ENCODE measurements at places on chromosomes 5 and 9.

DNA sequence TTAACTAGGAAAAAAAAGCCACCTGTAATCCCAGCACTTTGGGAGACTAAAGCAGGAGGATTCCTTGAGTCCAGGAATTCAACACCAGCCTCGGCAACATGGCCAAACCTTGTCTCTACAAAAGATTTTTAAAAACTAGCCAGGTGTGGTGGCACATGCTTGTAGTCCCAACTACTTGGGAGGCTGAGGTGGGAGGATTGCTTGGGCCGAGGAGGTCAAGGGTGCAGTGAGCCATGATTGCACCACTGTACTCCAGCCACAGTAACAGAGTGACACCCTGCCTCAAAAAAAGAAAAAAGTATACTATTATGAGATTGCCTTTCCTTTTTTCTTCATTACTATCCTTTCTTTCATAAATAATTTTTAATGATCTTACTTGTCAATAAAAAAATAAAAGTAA, 45.8 kb downstream of the CPEB4 start:
- no peak for DNase-seq

DNA sequence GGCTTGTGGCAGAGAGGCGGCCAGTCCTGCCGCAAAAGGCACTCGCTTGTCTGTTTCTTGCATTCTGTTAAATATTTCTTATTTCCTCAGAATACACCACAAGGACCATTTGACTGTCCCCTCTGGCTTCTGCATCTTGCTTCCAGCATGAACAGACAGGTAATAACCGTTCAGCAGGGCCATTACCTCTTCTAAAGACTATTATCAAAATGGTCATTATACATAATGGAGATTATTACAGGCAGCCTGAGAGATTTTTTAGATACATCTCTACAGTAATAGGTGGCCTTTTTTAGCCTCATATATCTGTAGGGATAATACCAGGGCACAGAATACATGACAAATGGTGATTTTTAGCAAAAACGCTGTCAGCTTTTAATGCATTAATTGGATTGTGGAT, 382.0 kb downstream of the PSAT1 start:
- no peak for DNase-seq

GRCh38 chr5:106827061-106827460, 843.7 kb downstream of the EFNA5 start:
- no peak for DNase-seq

GRCh38 chr9:20623021-20623747, 885 bp upstream of the MLLT3 start:
- peak; percentile 35 for DNase-seq

GRCh38 chr5:129554134-129554904, 94.2 kb downstream of the ADAMTS19 start:
- DNase-seq: no peak

- no peak for DNase-seq
Measured at GRCh38 chr5:31086839-31087415, 106.6 kb upstream of the CDH6 start.

- DNase-seq: no peak
Measured at GRCh38 chr9:137497921-137498719, 39.0 kb upstream of the NSMF start.

DNA sequence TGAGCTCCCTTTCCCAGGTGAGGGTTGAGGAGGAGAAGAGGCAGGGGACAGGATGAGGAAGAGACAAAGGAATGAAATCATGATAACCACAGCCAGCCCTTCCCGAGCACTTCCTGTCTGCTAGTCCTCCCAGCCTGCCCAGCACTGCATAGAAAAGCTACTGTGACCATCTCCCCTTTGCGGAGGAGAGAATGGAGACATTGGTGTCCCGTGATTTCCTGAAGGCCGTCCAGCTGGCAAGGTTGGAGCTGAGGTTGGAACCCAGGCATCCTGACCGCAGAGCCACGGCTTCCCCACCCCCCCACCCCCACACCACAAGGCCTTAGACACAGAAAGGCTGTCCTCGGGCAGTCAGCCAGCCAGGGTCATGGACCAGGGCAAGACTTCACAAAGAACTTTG, 131.1 kb upstream of the ICE1 start:
- no peak for DNase-seq

GRCh38 chr5:33772380-33772897, 119.4 kb downstream of the ADAMTS12 start:
- no peak for DNase-seq

- no peak for DNase-seq
Measured at GRCh38 chr5:158812408-158812807, 287.3 kb downstream of the EBF1 start.

GRCh38 chr5:1522601-1523479, 920 bp downstream of the LPCAT1 start:
- peak; percentile 51 for DNase-seq

GRCh38 chr5:27103486-27103885, 65.1 kb upstream of the CDH9 start:
- DNase-seq: no peak

GRCh38 chr5:138449501-138450239, 10.8 kb downstream of the REEP2 start:
- peak; percentile 84 for DNase-seq

DNA sequence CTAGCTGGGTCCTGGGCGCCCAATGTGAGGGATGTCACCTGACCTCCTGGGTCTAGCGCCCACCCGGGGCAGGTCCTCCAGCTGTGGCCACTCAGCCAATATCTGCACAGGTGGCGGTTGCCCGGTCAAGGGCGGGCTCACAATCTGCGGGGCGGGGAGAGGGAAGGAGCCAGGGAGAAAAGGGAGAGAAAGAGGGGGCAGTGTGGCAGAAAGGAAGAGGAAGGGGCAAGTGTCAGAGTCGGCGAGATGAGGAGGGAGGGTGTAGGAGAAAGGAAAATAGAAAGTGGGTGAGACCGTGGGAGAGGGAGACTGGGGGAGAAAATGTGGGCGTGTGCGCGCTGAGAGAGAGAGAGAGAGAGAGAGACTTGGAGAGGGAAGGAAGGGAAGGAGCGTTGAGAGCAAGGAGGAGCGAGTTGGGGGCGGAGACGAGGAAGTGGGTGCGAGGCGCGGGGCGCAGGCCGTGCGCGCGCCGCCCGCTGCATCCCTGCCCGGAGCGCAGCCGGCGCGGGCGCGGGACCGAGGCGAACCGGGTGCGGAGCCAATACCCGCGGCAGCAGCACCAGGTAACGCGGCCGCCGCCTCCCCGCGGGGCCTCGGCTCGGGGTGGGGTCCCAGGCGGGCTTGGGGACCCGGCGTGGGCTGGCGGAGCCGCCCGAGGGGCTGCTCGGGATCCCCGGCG, at the start of gene HRH2:
TSS of gene HRH2 (plus strand) at position 479 of the 679 bp plus-strand sequence. CDS start 25,163 bp downstream, outside the sequence.
- DNase-seq: peak; percentile 80

GRCh38 chr9:72931437-72931836, 21.4 kb downstream of the ALDH1A1 start:
- no peak for DNase-seq

- no peak for DNase-seq
Measured at GRCh38 chr5:107219993-107220392, 450.7 kb downstream of the EFNA5 start.

DNA sequence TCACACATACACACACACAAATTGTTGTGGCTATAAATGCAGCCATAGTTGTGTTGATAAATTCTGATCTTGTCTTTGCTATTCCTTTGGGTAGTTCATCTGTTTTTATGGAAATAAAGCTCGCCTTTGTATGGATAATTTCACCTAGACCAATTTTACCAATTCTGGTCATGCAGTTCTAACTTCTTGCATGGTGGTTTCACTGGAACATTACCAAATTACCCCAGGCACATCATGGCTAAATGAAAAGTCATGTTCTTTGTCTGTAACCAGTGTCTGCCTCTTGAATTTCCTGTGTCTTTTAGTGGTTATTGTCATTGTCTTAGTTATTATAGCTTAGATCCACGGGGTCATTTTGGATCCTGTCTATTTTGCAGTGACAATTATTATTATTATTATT, 50.3 kb upstream of the TMC1 start:
- no peak for DNase-seq

DNA sequence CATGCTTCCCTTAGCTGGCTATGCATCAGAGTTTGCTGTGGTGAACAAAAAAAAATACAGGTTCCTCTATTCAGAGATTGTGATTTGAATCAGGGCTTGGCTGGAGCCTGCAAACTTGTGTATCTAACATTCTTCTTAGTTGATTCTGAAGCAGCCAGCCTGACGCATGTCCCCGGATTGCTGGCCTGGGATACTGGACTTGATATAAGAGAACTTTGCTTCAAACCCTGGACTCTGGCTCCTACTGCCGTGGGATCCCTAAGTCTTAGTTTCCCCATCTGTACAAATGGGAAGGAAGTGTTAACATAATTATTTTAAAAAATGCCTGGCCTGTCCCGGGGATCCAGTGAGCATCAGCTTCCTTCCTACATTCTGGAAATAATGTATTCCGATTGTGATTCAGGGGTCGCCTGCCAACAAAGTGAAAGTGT, 292.8 kb downstream of the ARHGEF28 start:
- DNase-seq: no peak

DNA sequence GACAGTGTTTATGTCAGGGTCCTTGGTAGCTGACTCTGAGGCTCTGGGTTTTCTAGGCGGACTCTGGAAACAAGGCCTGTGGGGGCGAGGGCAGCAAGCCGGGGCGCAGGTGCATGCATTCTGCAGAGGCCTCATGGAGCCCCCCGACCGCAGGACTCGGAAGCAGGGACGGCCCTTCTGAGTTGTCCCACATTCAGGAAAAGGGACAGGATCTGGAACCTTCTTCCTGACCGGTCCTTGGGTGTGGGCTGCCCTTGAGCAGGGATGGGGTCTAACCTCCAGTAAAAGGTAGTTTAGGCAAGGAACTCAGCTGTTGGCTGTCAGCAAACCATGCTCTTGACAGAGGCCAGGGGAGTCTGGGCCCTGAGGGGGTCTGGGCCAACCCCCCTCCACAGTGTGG, 7.4 kb upstream of the COL5A1 start:
- no peak for DNase-seq

GRCh38 chr9:92760070-92760469, 4.6 kb downstream of the BICD2 start:
- no peak for DNase-seq

DNA sequence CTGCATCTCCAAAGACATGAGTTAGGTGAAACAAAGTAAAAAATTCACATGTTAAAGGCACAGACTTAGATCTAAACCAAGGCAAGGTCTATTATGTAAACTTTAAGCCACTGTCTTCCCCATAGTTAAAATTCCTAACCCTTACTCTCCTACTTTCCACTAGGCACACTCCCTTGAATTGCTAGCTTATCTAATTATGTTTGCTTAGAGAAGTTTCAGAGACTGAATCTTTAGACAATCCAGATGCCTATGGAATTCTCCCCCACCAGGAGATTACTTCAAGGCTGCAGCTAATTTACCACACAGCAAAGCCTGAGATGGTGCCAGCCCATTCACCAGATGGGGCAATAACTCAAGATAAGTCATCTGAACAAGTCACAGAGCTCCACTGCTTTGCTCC, 803.1 kb upstream of the COX7C start:
- no peak for DNase-seq

DNA sequence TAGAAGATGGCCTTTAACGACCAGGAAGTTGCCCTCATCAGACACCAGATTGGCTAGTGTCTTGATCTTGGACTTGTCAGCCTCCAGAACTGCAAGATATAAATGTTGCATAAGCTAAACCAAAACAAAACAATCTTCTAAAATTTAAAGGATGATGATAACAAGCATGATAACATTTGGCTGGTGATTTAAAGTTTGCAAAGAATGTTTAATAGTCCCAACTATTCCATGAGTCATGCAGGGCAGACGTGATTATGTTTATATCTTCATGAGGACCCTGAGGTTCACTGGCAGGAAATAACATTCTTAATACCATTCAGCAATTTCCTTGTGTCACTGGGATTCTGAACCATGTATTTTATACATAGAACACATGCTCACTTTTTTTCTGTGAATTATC, 319.8 kb downstream of the HCN1 start:
- no peak for DNase-seq

- DNase-seq: no peak
Measured at GRCh38 chr5:76007904-76008303, 75.3 kb upstream of the SV2C start.

DNA sequence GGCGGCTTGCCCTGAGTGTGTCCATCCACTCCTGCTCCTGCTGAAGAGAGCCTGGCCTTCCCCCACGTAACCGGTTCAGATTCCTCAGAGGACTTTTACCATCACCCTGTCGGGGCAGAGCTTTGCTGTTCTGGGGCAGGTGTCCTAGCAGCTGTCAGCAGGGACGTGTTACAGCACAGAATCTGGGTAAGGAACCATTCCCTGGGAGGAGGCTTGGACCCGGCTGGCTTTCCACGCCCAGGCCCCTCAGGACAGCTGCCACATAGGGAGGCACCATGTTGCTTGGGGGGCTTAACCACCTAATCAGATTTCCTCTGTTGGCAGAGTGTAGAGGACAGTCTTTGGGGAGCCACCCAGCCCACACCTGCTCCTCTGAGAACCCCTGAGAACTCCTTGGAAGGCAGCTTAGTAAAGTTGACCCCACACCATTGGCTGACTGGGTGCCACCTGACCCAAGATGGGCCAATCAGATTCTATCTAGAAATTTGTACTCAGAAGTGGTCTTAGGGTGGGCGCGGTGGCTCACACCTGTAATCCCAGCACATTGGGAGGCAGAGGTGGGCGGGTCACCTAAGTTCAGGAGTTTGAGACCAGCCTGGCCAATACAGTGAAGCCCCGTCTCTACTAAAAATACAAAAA, 23.3 kb upstream of the EEIG1 start:
- no peak for DNase-seq

DNA sequence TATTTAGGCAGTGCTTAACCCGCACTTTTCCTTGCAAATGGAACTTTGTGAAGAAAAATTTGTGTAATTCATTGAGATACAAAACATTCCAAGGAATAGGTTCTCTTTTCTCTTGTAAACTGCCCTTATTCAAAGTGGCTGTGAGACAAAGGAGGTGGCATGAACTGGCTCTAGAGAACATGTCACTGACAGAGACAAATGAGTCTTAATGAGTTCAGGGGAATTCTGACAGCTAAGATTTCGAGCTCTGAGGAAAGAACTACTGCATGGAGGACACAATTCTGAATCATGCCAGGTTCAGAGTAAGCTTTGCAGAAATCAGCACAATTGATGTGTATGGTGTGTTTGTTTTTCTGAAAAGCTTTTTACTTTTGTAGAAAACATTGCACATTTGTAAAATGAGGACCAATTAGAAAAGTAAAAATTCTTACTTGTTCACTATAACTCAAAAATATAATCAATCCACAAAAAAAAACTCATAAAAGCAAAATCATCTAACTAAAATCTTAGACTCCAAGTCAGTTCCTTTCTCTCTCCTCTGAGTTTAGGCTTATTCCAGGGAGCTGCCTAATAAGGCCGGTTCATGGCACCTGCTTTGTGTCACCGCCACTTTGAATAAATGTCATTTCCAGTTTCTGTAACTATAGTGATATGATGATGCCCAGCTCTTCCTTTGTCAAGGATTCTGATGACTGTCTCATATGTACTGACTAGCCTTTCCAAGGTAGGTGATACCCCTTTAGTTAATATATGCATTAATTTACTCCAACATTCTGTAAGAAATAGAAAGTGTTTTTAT, 163.2 kb downstream of the HCN1 start:
- no peak for DNase-seq

DNA sequence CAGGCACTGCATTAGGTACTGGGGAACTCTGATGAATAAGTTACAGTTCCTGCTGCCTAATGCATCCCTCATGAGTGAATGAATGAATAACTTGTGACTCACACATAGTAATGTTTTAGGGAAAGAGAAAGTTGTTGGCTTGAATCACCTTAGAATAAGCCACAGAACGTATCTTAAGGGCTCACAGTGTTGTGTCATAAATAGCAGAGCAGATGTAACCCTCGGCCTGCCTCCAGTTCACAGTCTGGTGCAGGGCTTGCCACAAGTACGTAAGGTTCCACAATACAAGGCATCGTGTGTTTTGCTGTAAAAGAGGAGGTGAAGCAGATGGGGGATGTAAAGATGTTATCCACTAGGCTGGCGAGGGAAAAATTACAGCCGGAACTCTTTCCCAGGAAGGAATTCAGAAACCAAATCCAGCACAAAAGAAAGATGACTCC, 218.7 kb downstream of the TRPM3 start:
- no peak for DNase-seq

Data from RPMI8226 (cell line).